ENCODE measurements at places on chromosomes 13 and 19.

- no peak for DNase-seq
These were observed 54.5 kb downstream of the RCBTB2 start for GRCh38 chr13:48478391-48478790.

DNA sequence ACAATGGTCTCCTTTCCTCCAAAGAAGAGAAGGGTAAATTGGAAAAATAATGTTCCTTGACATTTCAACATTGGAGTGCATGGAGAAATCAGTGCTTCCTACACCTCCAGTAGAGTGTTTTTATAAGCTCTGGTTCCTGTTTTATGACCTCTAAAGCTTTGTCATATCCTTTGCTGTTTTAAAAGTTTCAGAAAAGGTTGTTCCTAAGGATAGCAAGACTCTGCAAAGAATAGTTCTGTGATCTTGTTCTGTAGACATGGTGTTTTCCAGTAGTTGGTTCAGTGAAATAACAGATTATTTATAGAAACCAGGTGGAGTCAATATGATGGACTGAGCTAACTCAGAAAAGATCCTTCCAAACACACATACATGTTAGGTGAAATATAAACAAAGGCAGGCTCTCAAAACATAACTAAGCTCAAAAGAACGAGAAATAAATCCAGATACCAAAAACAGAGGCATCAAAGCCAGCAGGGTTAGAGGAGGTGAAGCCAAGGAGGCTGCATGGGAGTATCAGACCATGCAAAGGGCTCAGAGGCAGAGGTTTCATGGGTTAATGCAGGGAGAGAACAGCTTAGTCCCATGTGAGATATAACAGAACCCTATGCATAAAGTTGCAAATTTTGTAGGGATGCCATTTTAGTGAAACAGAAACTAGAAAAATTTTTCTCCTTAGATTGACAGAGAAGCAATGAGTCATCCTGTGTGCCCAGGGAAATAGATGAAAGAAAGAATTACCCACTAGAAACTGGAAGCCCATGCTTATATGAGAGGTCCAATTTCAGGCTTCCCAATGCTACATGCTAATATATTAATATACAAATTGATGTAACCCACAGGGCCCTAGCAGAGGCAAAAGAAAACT lies 44.3 kb downstream of the SHISA2 start:
- DNase-seq: no peak

DNA sequence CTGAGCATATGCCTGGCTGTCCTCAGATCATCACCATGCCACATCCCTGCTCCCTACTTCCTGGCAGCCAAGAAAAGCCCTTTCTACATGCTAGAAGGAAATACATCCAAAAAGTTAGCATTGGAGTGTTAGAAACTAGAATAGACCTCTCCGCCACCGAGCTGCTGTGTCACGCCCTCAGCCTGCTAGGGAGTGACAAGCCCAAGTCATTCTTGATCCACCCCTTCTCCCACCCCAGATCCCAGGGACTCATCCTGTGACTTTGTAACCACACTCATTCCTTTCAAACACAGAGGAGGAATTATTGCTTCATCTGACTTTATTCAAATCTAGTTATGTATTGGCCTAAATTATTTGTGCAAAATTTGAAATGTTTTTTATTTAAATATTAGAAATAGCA lies 45.3 kb downstream of the POLR1D start:
- no peak for DNase-seq

DNA sequence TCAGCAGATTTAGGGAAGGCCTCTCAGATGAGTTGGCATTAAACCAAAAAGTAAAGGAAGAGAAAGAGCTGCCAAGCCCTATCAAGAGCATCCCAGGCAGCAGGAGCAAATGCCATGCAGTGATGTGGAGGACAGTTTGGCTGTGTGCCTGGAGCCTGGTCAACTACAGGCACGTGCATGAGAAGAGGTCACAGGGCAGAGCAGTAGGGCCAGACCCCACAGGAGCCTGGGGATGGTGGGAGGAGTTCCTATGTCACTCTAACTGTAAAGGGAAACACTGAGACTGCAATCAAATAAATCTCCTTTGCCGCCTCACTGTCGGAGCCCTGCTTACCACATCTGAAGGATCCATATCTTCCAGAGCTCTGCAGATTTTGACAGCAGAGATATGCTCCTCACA lies 240.5 kb downstream of the ENOX1 start:
- no peak for DNase-seq

DNA sequence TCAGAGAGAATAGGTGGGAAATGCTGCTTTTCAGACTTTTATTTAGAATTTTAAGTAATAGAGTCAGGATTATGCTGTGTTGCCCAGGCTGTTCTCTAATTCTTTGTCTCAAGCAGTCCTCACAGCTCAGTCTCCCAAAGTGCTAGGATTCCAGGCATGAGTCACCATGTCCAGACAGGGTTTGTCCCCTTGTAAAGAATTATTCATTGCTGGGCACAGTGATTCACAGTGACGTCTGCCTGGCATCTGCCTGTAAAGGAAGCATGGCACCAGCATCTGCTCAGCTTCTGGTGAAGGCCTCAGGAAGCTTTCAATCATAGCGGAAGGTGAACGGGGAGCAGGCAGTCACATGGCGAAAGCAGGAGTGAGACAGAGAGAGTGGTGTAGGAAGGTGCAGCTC lies 17.7 kb downstream of the ZNF763 start:
- no peak for DNase-seq

DNA sequence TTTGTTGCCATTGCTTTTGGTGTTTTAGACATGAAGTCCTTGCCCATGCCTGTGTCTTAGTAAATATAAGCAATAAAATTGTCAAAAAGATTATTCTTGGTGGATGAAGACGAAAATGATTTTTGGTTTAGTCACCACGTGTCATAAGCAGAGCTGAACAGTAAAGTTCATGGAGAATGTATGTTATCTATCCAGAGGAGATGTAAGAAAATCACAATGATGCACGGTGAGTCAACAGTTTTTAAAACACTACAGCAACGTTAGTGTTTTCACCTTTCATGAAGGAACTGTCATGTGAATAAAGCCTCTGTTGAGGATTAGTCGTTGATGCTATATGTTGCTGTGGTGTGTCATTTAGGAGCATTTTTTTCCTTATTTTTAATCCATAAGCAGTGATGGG lies 137.6 kb downstream of the GPC6 start:
- no peak for DNase-seq

DNA sequence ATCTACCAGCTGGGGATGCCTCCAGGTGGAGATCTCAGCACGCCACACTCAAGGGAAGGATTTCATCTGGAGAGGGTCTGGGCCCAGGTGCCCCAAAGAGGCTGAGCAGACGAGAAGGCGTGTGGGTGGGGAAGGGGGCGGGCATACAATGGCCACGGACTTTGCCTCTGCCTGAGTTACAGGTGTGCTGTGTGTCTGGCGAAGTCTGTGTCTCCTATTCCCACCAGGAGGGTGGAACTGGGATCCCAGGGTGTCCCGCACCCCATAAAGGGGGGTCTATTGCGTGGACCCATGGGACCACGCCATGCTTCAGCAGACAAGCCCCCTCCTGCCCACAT lies 3.6 kb downstream of the TLE2 start:
- DNase-seq: no peak

DNA sequence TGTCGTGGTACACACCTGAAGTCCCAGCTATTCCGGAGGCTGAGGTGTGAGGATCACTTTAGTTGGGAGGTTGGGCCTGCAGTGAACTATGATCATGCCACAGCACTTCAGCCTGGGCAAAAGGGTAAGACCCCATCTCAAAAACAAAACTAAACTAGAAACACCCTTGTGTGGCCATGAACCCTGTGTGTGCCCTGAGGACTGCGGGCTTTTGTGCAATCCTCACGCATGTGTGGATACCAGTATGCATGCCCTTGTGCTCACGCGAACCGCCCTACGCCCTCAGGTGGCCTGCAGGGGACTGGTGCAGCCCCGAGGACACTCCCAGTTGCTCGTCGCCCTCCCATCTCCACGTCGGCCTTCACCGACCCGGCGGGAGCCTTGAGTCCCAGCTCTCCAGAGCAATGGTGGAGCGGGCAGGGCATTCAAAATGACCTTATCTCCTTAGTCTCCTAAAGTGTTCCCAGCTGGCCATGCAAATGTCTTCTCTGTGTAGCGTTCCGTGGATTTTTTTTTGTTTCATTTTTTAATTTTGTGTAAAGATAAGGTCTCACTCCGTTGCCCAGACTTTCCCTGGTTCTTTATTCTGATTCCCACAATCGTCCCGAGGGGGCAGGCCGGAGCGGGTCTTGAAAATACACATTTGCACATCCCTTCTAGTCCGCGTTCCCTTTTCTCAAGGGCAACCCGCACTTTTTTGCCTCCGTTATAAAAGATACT lies 868 bp upstream of the EGLN2 start:
- peak; percentile 73 for DNase-seq

GRCh38 chr19:54369082-54369687 lies 4.5 kb upstream of the LAIR1 start:
- DNase-seq: no peak

- DNase-seq: no peak
These were observed 698.2 kb downstream of the SLITRK1 start for GRCh38 chr13:83184150-83184475.

DNA sequence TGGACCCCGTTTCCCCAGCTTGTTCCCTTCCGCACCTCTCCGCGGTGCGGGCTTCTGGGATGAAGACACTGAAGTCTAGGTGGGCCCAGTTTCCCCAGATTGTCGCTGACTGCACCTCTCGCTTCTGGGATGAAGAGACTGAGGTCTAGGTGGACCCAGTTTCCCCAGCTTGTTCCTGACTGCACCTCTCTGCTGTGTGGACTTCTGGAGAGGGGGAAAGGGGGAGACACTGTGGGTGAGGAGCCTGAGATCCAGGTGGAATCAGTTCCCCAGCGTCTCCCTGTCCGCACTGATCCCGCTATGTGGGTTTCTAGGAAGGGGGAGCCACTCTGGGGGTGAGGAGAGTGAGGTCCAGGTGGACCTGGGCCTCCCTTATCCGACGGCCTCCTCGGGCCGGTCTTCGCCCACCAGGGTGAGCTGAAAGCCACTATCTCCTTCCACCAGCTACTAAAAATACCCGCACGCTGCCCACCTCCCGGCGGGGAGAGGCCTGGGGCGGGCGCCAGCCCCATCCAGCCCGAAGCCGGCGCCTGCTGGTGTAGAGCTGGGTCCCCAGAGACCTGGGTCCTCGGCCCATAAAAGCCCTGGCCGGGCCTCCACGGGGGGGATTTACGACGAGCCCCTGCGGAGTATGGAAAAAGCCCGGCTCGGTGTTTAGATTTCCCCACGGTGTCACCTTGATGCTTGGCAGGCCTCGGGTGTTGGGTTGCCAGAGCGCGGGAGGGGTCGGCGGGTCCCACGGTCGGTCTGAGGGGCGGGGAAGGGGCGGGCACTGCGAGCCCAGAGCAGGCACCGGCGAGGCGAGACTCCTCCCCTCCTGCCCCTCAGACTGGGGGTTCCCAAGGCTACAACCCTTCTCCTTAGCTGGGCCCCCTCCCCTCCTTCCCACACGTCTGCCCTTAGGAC lies 10.6 kb downstream of the FUT6 start:
- DNase-seq: no peak

- no peak for DNase-seq
These were observed 1893.9 kb downstream of the PCDH9 start for GRCh38 chr13:65336087-65336749.

DNA sequence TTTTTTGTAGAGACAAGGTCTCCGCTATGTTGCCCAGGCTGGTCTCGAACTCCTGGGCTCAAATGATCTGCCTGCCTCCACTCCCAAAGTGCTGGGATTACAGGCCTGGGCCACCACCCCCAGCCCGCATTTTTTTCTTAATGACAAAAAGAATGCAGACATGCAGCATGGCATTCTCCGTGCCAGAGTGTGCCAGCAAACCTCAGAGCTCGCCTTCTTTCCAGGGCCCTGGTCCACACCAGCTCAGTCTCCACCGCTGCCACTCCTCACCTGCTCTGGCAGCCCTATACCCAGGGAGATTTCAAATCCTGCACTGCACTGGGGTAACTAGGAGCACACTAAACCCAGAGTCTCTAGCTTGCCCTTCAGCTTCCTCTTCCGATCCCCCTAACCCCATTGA lies 41.7 kb downstream of the ZIC5 start:
- no peak for DNase-seq

- DNase-seq: no peak
These were observed 102.5 kb downstream of the FLT1 start for GRCh38 chr13:28392428-28392827.

DNA sequence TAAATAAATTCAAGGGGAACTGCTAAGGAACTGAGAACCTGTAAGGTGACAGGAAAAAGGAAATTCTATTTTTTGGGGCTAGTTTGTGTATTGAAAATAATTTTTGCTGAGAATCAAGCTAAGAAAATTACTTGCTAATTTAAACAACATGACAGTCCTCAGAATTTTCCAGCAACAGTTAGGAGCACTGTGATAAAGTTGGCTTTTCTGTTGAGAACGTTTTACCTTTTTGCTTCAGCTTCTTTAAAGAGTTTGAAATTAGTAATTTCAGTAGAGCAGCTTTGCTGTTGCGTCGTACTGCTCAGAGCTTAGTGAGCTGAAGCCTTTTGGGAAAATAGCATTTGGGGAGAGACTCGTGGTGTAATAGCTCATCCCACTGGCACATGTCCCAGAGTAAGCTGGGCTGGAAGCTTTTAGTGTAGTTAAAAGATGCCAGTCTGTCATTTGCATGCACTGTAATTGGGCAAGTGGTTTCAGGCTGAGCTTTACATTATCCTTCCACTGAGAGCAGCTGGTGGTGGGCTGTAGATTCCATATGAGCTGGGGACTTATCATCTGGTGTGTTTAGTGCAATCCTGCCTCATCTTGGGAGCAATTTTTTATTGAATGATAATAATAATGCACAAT lies 69.8 kb downstream of the LRCH1 start:
- DNase-seq: no peak

GRCh38 chr13:97440598-97441170 lies 6.7 kb downstream of the RAP2A start:
- no peak for DNase-seq

DNA sequence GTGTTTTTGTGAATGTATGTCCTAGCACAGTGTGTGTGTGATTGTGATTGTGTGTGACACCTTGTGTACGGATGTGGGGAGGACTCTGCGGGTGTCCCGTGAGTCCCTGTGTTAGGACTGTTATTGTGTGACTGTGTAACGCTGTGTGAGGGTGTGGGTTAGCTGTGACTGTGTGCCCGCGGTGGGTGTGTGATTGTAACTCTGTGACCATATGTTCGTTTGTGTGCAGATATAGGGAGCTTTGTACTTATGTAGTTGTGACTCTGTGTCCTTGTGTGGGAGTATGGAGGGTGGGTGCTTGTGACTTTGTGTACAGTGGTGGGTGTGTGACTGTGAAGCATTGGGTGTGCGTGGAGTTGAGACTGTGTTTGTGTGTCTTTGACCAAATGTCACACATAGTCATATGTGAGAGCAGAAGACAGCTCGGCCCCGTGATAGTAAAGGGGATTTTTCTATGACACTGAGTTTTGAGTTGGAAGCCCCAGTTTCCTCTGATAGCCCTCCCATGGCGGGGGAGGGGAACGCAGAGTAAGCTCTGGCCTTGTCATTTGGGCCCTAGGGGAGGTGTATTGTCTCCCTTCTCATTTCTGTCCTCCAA lies 949 bp upstream of the ZNF260 start:
- peak; percentile 21 for DNase-seq

GRCh38 chr13:23506071-23506806 lies 64.0 kb upstream of the TNFRSF19 start:
- DNase-seq: no peak

Data from CD4-positive, alpha-beta T cell treated with Interleukin-4 for 4 hours (primary cell).